ENCODE measurements at places on chromosomes 2 and 18.
A peak's percentile ranks its signal among the peaks of the same experiment; 100 is the strongest.

- peak; percentile 8 for DNase-seq
Observed at GRCh38 chr2:38243186-38243880, 133.7 kb downstream of the ATL2 start.

GRCh38 chr18:31996007-31996406 lies 22.6 kb upstream of the RNF125 start:
- DNase-seq: no peak

GRCh38 chr2:239266434-239266766 lies 134.4 kb downstream of the HDAC4 start:
- no peak for DNase-seq

DNA sequence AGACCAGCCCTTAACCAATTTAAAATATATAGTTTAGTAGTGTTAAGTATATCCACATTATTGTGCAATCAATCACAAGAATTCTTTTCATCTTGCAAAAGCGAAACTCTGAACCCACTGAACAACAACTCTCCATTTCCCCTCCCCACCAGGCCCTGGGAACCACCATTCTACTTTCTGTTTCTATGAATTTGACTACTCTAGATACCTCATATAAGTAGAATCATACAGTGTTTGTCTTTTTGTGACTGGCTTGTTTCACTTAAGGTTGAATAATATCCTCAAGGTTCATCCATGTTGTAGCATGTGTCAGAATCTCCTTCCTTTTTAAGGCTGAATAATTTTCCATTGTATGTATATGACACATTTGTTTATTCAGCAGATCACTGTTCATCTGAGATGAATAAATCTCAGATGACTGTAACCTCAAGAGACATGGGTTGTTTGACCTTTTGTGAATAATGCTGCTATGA lies 8.1 kb upstream of the SOS1 start:
- DNase-seq: peak; percentile 37

GRCh38 chr2:224268441-224268840 lies 133.5 kb downstream of the FAM124B start:
- DNase-seq: peak; percentile 92

- DNase-seq: no peak
Observed at GRCh38 chr2:5617796-5618195, 74.4 kb upstream of the SOX11 start.

- DNase-seq: peak; percentile 57
Observed at GRCh38 chr2:48607307-48608014, 10.2 kb upstream of the GTF2A1L start.

DNA sequence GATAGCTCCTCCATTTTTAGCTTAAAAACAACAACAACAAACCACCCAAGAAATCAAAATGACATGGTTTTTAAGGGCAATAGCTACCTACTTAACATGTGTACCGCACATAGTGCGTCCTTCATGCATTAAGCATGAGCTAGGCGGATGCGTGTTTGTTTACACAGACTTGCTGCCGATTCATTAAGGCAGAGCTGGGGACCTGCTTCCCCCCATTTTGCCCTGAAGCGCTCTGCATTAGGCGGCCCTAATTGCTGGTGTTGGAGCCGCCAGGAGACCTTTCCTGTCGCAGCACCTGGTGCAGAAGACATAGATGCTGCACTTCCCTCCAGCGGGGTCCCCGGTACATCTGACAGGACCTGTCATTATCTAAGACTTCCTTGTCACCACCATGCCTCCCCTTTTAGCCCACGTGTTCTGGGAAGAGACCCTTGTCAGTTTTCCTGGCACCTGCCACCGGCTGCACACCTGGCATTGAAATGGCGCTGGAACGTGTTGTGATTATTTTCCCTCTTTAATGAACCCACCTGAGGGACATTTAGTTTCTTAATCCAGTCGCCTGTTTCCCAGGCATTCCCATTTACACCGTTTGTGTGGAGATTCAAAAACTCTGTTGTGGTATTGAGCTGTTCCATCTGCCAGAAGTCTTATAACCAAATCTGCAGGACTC lies 261.1 kb upstream of the RAB12 start:
- no peak for DNase-seq

DNA sequence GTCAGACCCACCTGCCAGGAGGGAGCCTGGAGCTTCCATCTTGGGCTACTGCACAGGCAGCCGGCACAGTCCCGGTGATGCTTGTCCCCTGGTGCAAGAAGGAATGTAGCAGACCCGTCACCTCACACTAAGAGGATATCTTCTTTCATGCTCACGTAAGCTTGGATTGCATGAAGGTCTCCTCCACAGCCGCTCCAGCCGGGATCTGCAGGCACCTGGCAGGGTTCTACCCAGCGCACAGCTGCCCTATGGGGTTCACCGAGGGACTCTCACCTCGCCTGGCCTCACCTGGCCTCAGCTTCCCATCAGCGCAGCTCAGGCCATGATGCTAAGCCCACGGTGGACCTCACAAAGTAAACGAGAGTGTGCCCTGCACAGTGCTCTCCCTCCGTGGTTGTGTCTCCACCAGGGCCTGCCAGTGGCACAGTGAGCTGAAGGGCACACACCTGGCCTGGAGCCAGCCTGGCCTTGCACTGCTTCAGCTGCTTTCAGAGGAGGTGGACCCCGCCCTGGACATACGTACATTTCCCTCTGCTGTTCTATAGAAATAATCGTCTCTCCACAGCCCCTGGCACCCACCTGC lies 239.1 kb downstream of the SEPTIN10 start:
- DNase-seq: no peak

- DNase-seq: no peak
Observed at GRCh38 chr2:34419856-34420255, 820.8 kb upstream of the FAM98A start.
